ENCODE measurements at places on chromosomes 1 and 21. TPM values are rescaled to one million over a fixed set of nuclear protein-coding genes. Genes with fewer than 3 reads are reported as not detected.

The PRSS38 gene
- not detected for total RNA-seq

The EPHA10 gene
- not detected for total RNA-seq

The OLIG2 gene
- not detected for total RNA-seq

The C8A gene
- total RNA-seq: not detected

The HSD3B2 gene
- not detected for total RNA-seq

The WLS gene
- 102 TPM for total RNA-seq

The RIPK4 gene
- total RNA-seq: not detected

The TNFSF4 gene
- total RNA-seq: 0.73 TPM

The DIRAS3 gene
- 0.78 TPM for total RNA-seq

The SELL gene
- under 0.01 TPM for total RNA-seq

The GSTM5 gene
- total RNA-seq: 4.4 TPM

The TRIM67 gene
- under 0.01 TPM for total RNA-seq

The GPX7 gene
- 36.4 TPM for total RNA-seq

The KLF18 gene
- total RNA-seq: not detected

The APOBEC4 gene
- total RNA-seq: not detected

The OPTC gene
- total RNA-seq: not detected

The TSACC gene
- total RNA-seq: 0.20 TPM

The HMGCS2 gene
- not detected for total RNA-seq

The MTARC2 gene
- total RNA-seq: 2.9 TPM

The SPRR1B gene
- total RNA-seq: not detected

The ZNF683 gene
- not detected for total RNA-seq

The NEK7 gene
- 42.6 TPM for total RNA-seq

The OVAAL gene
- total RNA-seq: not detected

The NGF gene
- 0.20 TPM for total RNA-seq

The AJAP1 gene
- under 0.01 TPM for total RNA-seq

The ADAMTSL4 gene
- total RNA-seq: 36.2 TPM

The CD160 gene
- not detected for total RNA-seq

The GRIK3 gene
- total RNA-seq: not detected

The OR2W3 gene
- 3.7 TPM for total RNA-seq

The TEX50 gene
- not detected for total RNA-seq

The REN gene
- total RNA-seq: 0.37 TPM

The CHD5 gene
- under 0.01 TPM for total RNA-seq

The PTPRC gene
- total RNA-seq: not detected

The LAMB3 gene
- total RNA-seq: 6.1 TPM

The AIRE gene
- not detected for total RNA-seq

The RSRP1 gene
- 83.5 TPM for total RNA-seq

The AADACL3 gene
- total RNA-seq: not detected

The SLAMF9 gene
- total RNA-seq: not detected

The TSTD1 gene
- 0.73 TPM for total RNA-seq

The HEYL gene
- not detected for total RNA-seq

The CTSS gene
- 5.5 TPM for total RNA-seq

The SPRR2G gene
- not detected for total RNA-seq

The LCA5L gene
- 1.5 TPM for total RNA-seq

The ORC1 gene
- total RNA-seq: 17.2 TPM

The OPRD1 gene
- not detected for total RNA-seq

The MTARC1 gene
- 0.37 TPM for total RNA-seq

The KIFAP3 gene
- 27.2 TPM for total RNA-seq
